ENCODE measurements at places on chromosomes 12 and 14.

DNA sequence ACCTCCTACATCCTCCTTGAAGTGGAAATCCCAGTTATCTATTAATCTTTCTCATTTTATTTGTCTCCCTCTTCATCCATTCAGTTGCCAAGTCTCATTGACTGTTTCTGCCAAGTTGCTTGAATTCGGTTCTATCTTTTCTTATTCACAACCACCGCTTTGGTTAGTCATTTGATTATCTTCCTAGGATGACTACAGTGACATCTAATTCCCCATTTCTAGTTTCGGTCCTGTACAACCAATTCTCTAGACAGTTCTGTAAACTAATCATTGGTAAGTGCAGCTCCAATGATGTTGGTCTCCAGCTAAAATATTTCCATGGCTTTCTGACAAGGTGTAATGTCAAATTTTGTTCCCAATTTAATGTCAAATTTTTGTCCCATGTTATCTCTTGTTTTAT is 220.1 kb downstream of the ADAMTS20 start:
- no peak for DNase-seq

DNA sequence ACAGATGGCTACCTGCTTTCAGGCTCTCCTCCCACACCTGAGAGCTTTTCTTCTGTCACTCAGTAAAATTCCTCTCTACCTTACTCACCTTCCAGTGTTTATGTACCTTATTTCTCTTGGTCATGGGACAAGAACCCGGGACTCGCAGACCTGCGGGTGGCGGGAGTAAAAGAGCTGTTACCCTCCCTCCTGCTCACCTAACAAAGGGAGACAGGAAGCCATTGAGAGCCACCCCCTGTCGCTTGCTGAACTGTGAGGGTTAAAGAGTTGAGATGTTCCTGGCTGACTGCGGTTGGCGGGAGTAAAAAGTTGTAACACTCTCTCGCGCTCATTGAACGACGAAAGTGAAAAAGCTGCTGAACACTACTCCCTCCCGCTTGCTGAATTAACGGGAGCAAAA is 1935.1 kb upstream of the FLRT2 start:
- no peak for DNase-seq

DNA sequence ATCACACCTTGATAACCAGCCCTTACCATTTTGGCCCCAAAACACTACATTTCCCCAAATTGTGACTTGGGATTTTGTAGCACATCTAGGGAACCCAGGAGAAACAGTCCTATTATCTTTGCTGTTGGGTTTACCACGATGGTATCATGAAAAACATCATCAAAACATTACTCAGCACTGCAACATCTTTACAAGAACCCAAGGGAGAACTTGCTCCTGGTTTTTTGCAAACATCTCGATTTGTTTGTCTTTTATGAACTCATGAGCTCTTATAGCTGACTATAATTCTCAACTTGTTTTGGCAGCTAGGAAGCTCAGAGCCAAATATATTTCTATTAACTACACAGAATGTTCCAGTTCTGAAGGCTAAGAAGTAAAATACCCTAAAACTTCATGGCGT is 65.7 kb downstream of the TBX5 start:
- DNase-seq: no peak

- no peak for DNase-seq
Measured at GRCh38 chr12:62632411-62632918, 165.8 kb downstream of the MON2 start.

DNA sequence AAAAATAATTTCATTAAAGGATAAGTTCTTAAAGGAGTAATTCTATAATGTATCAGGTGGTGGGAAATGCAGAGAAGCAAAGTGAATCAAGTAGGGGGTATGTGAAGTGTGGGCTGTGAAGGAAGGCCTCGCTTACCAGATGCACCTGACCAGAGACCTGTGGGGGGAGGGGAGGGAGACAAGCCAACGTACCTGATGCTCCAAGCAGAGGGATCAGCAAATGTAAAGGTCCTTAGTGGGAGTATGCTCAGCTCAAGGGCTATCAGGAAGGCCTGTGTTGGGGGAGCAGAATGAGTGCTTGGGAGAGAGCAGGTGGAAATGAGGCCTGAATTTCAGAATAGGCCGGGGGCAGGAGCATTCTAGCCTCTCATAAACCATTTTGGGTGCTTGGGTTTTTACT is 57.1 kb downstream of the ANO4 start:
- no peak for DNase-seq
